Amygdala (tissue), 56 donors: ENCODE measurements at places on chromosomes 16 and 17.

DNA sequence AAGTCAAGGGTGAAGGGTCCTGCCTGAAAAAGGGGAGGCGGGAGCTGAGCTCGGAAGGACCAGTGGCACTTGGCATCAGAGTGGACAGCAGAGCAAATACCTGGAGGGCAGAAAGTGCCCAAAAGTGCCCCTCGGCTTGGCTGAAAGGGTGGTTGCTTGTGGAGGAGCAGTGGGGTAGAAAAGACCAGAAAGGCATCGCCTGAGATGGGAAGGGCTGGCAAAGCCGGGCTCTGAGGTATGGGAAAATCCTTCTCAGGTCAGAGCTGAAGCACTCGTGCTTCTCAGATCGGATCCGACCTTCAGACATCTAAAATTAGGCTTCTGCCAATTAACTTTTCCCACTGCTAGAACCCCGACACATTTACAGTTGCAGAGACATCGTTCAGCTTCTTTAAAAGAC lies 1.5 kb upstream of the RPL38 start:
- no peak for DNase-seq

DNA sequence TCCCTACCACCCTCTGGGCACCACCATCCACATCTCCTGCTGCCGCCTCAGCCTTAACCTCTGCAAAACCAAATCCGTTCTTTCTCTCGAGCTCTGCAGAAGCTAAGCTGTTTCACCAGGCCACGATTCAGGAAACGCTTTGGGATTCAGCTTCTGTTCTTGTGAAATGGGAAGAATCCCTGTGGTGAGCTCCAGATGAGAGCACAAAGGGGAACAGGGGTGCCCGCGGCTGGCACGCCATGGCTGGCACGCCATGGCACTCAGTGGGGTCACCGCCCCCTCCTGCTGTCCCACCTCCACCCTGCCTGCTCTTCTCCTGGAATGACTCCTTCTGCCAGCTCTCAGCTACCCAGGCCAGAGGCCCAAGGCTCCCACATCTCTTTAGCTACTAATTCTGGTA lies 5.7 kb downstream of the QPRT start:
- DNase-seq: no peak

GRCh38 chr17:42684929-42685556 lies 2.7 kb downstream of the CNTNAP1 start:
- DNase-seq: no peak

GRCh38 chr17:73285603-73285908 lies 23.9 kb upstream of the CPSF4L start:
- DNase-seq: no peak

DNA sequence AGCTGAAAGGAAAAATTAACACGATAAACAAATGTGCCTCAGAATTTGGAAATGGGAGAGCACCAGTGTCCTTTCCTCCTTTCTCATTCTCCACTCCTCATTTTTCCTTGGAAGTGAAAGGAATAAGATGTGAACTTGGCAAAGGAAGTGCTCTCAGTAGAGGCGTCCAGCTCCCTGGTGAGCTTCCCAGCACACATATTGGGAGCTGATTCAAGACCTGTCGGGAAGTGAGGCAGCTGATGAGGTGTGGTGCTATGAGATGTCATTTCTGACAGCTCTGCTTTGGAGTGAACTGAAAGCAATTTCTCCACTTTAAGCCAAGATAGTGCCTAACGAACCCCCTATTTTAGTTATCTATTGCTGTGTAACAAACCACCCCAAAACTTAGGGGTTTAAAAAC lies 238.5 kb upstream of the IRX3 start:
- DNase-seq: no peak

DNA sequence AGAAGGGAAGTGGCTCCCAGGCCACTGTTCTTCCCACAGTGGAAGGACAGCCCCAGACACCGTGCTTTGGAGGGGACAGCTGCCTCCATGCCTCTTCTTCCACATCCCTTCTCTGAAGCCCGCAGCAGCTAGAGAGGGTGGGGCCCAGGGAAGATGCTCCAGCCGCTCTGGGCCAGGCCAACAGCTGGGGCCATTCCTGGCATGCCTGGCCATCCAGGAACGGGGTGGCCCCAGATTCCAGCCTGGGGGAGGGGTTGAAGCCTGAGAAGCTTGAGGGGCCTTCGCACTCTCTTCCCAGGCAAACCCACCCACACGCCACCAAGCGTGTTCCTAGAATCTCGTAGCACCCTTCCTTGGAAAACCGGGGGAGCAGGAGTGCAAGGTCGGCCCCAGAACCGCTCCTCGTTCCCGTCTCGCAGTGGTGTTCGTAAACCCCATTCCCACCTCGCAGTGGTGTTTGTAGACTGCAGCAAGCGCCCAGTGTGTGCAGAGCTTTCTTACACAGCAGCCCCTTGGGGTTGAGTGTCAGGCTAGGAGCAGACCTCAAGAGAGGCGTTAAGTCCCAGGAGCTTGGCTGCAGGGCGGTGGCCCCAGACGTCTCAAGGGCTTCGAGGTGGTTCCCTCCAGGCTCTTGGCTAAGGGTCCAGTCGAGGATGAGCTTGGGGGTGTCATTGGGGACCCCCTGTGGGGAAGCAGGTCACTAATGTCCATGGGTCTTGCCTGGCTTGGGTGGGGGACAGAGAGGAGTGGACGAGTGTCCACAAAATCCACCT lies 2.7 kb downstream of the CDH15 start:
- DNase-seq: no peak
